ENCODE measurements at places on chromosomes 13 and 19.

DNA sequence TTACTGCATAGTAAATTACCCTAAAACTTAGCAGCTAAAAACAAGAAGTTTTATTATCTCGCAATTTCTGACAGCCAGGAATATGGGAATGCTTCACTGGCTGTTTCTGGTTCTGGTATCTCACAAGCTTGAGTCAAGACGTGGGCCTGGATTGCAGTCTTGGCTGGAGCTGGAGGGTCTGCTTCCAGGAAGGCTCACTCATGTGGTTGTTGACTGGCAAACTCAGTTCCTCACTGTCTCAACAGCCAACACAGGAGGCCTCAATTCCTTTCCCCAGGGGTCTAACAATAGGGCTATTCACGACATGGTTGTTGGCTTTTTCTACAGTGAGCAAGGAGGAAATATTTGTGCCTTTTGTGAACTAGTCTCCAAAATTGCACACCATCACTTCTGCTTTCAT is 146.3 kb downstream of the GPC5 start:
- no peak for DNase-seq

GRCh38 chr19:54482889-54483288 is 9.8 kb upstream of the CDC42EP5 start:
- no peak for DNase-seq

- no peak for DNase-seq
These were observed 6.5 kb downstream of the FGF22 start for GRCh38 chr19:645912-646778.

GRCh38 chr19:58009666-58010301 is 7.2 kb upstream of the ZNF606 start:
- DNase-seq = peak; percentile 91

- no peak for DNase-seq
These were observed 634.7 kb downstream of the UQCRFS1 start for GRCh38 chr19:28578208-28578607.

DNA sequence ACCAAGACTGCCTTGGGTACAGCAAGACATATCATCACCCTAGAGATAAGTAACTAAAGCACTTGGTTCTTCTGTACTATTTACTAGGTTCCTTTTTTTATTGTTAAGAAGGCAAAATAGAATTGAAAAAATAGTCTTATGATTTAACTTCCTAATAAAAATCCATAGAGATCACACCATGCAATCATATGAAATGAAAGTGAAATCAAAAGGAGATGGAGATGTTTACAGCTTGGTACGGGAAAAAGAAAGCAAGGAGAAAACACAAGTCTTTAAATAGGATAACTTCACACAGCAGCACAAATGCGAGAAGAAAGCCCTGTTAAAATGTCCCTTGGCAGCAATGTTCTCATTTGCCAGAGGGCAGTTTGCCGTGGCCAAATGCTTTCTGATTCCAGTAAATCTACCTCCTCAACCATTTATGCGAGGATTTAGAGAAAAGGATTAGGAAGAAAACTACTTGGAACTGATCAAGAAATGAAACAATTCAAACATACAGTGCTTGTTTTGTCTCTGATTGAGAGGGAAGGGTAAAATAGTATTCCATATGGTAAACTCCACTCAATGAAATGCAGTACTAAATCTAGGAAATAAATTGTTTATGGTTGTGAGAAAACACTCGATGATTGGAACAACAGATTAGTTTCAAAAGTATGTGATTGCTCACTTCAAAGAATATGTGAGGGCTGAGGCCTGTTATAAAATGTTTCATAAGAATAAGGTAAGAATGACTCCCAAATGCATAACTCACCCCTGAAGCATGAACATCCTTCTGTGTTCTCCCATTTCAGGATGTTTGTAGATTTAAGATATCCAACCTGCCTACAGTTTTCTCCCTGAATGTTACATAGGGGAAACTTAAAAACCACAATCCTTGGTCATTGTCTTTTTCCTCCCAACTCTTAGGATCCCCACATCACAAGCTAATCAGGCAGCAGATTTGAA is 487.8 kb downstream of the DACH1 start:
- no peak for DNase-seq

DNA sequence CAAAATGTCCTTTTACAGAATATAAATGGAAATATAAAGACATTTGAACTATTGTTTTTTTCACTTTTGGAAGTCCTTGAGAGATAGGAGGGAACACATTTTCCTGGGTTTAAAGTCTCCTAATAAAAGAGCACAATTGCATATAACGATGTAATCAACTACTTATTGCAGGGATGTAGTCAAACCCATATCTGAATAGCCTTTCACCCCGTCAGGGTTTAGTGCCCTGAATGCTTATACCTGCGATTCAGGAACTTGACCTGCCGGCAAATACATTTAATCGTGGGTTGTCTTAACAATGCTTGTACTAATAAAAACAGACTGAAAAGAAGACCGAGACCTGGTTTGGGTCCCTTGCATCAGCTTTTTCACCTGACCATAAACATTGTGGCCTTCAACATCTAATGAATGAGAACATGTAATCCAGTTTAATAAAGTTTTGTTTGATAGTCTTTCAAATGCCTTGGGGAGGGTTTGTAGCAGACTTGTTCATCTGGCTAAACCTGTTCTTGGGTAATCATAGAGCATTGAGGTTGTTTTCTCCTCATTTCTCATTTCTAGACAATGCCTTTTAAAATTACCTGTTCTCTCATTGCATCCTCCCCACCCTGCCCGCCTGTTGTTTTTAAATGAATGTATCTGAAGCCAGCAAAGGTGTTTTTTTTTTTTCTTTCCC is 7.0 kb downstream of the KLF5 start:
- no peak for DNase-seq

DNA sequence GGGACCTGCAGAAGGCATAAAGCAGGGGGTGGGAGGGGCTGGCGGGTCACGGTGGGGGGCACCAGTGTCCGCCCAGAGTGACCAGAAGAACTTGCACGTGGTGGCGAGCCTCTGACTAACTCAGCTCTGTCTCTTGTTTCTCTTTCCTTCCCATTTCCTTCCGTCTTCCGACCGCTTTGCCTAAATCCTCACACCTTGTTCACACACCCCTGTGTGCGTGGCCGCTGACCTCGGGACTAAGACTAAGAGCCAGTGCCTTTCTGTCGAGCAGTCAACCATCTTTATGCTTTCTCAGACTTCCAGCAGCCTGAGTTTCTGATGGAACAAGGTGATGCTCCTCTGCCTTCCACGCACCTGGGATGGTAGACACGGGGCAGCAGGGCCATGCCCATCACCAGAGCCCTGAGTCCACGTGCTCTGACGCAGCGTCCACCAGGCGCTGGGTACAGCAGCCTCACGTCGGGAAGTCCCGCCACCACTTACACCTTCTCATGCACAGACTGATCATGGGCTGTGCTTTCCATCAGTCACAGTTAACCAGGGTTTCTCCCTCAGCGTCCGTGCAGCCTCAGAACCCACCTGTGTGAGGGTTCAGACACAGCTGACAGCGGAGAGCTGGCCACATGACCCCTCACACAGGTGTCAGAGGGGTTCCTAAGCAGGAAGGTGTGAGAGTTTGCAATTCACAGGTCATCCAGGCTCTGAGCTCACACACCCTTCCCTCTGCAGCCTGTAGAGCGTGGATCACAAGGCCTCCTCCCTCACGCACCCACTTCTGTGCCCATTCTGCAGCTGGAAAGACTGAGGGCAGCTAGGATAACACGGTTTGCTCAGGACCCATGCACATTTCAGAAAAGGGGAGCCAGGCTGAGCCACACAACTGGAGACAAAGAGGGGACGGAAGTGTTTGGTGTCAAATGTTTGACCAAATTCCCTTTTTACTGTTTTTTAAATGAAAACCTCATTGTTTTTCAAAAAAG is 90.7 kb upstream of the MCF2L start:
- DNase-seq = no peak

DNA sequence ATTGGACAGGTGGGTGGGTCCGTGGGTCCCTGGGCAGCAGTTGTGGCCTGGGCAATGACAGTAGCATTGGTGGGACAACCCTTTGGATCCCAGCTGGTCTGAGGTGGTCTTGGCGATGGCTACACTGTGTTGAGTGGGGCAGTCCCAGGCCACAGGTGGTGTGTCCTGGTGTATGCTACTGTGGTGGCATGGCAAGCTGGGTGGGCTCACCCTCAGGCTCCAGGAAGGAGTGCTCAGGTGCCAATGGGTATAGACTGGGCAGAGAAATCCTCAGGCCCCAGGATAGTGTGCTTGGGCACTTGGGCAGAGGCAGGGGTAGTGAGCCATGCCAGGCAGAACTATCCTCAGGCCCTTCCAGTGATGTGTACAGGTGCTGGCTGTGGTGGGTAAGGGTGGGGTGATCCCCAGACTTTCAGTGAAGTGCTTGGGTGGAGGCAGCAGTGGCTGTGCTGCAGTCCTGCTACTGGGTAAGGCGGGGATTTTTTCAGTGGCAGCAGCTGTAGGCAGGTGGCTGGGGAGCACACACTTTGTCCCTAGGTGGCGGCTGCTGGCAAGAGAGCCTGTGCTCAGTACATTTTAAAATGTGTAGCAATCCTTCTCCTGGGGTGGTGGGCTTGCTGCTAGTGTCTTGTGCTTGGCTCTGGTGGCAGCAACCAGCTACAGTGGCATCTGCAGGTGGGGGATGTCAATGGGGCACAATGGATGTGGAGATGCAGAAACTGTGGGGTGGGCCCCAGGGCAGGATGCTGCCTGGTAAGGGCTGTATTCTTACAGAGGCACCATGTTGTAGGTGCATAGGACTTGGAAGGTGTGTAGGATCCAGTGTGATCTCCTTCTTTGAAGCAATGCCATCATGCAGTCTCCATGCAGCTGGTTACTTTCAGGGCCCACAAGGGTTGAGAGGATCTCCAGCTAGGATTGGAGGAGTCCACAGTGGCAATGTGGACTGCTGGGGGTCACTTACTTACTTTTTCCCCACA is 64.9 kb downstream of the DNAJC3 start:
- no peak for DNase-seq

GRCh38 chr19:10292206-10292788 is 2.5 kb downstream of the ICAM5 start:
- DNase-seq = peak; percentile 16
